GM19239 (cell line): ENCODE measurements at places on chromosomes 2 and 18.

DNA sequence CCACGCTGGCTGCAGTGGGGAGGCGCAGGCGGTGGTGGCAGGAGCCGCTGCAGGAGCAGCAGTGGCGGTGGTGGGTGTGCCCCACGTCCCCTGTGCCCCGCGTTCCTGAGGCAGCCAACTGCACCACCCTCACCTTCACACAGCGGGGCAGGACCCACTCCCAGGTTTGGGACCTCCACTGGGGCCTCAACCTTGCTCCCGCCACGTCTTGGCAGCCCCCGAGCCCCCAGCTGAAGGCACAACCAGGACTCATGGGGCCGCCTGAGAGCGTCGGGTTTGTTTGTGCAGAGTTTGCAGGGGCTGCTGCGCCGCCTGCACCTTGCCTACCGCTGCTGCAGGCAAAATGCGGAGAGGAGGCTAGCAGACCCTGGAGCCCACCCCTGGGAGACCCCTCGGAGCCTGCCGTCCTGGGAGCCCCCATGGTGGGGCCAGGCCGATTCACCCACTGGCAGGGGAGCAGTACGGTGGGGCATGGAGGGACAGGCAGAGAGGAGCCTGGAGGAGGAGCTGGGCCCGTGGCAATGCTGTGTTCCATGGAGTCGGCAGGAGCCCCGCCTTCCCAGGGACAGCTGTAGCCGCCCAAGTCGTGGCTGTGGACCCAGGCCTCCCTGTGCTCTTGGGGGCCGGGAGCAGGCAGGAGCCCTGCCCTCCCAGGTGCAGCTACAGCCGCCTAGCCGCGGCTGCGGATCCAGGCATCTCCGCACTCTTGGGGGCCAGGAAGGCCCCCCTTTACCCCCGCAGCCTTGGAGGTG, 14.7 kb upstream of the EML6 start:
- no peak for DNase-seq

GRCh38 chr2:163247847-163248220, 409.3 kb upstream of the KCNH7 start:
- DNase-seq: no peak

DNA sequence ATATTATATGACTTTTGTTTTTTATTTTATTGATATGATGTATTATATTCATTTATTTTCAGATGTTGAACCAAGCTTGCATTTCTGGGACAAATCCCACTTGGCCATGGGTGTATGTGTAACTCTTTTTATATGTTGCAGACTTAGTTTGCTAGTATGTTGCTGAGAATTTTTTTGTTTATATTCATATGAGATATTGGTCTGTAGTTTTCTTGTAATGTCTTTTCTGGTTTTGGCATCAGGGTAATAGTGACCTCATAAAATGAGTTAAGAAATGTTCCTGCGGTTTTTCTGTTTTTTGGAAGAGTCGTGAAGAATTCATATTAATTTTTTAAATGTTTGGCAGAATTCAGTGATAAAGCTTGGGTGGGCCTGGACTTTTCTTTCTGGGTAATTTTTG, 88.7 kb downstream of the ASB1 start:
- no peak for DNase-seq

- DNase-seq: no peak
Measured at GRCh38 chr18:42801706-42802105, 313.8 kb downstream of the RIT2 start.

DNA sequence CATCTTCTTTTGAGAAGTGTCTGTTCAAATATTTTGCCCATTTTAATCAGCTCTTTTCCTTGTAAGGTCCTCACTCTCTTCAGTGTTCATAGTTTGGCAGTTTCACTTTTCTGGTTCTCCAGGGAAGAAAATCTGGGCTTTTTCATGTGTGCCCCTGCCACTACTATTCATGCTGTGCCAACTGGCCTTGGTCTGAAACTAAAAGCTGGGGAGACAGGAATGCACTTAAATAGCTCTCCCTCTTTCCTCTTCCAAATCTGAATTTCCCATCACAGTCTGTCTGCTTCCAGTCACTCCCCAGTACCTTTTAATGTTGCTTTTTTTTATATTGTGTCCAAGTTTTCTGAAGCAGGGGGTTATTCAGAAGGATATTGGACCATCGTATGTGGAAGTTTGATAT, 574.3 kb upstream of the POU3F3 start:
- no peak for DNase-seq

GRCh38 chr18:10913919-10914318, 235.4 kb downstream of the PIEZO2 start:
- no peak for DNase-seq
